ENCODE measurements at places on chromosomes 4 and X.

DNA sequence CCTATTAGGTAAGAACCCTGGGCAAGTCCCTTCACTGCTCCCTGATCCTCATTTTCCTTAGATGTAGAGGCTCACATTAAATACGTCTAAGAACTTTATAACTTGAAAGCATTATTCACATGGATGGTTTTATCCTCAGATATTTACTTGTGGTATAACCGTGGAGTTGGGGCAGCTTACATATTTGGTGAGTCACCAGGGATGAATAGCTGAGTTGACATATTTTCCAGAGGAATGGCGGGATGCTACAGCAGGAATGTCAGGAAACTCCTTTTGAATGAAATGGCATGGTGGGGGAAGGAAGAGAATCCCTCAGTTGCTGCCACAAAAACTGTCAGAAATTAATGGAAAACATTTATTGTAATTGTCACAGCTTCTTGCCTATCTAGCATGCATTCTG, 165.3 kb upstream of the RPS6KA3 start:
- DNase-seq: no peak

DNA sequence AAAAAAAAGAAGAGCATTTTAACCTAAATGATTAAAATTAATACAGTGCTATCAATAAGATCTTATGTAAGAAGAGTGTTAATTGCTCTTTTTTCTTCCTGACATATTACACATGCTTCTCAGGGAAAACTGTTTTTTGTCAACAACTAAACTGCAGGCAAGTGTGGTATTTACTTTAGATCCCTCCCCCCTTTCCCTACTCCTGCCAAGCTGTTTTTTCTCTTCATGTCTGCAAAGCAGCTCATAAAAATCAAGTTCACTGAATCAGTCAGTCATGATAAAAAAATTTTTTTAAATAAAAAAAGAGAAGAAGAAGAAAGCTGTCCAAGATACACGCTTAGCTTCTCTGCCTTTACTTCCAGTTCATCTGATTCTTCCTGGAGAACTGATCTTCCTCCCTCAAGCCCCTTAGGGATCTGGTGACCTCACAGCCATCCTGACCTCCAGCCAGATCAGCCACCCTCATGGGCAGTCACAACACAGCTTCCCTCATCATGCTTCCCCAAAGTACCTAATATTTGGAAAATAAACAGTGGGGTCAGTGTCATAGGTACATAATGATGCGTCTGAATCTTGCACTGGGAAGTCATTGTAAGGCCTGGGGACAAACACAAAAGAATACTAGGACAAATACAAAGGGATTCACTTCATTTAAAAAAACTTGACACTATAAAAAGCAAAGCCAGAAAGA, 87.0 kb downstream of the ZNF827 start:
- no peak for DNase-seq

DNA sequence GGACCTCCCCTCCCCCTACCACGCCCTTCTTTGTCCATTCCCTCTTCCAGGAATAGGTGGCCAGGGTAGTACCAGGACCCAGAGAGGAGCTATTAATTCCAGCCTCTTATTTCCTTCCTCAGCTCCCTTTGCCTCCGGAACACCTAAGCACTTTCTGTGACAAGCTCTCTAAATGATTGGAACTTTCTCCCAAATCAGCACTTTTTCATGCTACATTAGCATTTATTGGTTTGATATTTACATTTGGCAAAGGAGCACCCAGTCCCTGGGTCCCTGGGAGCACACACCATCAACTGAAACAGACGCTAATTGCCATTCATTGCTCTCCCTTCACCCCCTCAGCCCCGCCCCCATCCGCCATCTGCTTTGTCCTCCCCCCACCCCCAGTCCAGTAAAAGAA, 182.0 kb upstream of the BCOR start:
- no peak for DNase-seq

DNA sequence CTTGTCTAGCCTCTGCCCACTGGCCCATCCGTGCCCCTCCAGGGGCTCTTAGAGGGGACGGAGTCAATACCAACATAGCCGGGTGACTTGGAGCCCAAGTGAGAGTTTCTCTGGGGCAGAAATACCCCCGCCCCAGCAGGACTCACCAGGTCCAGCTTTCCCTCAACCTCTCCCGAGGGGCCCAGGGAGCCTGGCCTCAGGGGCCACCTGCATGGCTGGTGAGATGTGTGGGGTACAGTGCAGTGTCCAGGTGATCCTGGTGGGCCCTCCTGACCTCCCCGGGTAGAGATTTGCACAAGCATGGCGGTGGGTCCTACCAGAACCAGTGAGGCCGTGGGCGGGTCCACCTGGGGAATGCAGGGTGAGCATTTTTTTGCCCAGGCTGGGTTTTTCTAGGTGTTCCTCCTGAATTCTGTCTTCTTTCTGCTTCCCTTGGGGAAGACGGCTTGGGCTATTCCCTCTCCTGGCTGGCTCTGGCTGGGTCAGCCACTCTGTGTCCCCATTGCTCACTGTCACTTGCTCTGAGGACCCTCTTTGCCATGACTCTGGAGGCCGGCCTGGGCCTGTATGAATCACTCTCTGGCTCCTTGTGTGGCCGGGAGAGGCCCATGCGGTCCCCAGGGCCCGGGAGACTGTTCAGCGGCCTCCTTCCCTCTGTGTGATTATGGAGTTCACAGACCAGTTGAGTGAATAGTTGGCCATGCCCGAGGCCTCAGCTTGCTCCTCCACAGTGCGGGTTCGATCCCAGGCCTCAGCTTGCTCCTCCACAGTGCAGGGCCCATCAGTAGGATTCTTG, 71.0 kb upstream of the NKX1-1 start:
- no peak for DNase-seq
